ENCODE measurements at places on chromosomes 4 and X.

- DNase-seq, result no peak
These were observed 554 bp downstream of the CDKL5 start for GRCh38 chrX:18426004-18426320.

DNA sequence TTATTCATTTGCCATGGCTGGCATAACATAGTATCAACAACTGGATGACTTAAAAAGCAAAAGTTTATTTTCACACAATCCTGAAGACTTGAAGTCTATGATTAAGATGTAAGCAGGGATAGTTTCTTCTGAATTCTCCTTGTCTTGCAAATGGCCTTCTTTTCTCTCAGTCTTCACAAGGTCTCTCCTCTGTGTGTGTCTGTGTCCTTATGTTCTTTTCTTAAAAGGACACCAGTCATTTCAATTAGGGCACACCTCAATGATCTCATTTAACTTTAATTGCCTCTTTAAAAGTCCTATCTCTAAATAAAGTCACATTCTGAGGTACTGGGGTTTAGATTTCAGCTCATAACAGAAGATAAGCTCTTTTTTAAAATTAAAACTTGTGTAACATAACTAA lies 399.7 kb downstream of the PABPC4L start:
- no peak for DNase-seq

- DNase-seq, result no peak
These were observed 142.7 kb upstream of the MAP3K15 start for GRCh38 chrX:19658030-19658429.

DNA sequence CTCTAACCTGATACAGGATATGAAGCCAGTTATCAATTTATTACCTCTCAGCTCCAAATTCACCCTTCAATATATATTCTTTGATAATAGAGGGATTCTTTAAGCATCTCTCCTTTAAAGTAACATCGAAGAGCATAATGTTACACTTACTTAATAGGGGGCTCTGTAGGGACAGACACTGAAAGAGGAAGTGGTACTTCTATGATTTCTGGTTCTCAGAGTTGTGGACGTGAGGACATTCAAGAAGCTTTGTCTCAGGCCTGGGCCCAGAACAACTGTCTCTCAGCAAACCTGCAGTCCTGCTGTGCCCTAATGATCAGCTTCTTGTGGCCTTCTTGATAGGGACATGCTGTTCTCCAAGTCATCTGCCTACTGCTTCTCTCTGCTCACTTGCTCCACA lies 4.2 kb upstream of the ZXDB start:
- DNase-seq, result peak; percentile 19

GRCh38 chr4:3353752-3354454 lies 61.1 kb downstream of the RGS12 start:
- no peak for DNase-seq

All from Kasumi-1 (cell line).